Endodermal cell (in vitro differentiated cells): ENCODE measurements at places on chromosomes 11 and 22. TPM values are rescaled to one million over a fixed set of nuclear protein-coding genes. Genes with fewer than 3 reads are reported as not detected.
A peak's percentile ranks its signal among the peaks of the same experiment; 100 is the strongest.

- no peak for DNase-seq
These were observed 5.1 kb upstream of the ARL2 start for GRCh38 chr11:65008873-65009272.

The MEI1 gene
- total RNA-seq, result 1.1 and 1.5 TPM in 2 replicates

GRCh38 chr11:57483562-57483918 lies 23.2 kb downstream of the RTN4RL2 start:
- no peak overlapping the region for H3K27ac ChIP-seq
- H3K27me3 ChIP-seq, result peaks cover 55% of the 10 kb centered on the region
- H3K4me3 ChIP-seq, result peak overlapping the region; percentile 70
- DNase-seq, result no peak
- no peaks in the 10 kb centered on the region for H3K36me3 ChIP-seq
- H3K4me1 ChIP-seq, result peaks cover 4% of the 10 kb centered on the region

- peak overlapping the region; percentile 87 for H3K27ac ChIP-seq
- H3K27me3 ChIP-seq, result no peaks in the 10 kb centered on the region
- H3K4me1 ChIP-seq, result no peaks in the 10 kb centered on the region
- H3K4me3 ChIP-seq, result no peak overlapping the region
- no peak for DNase-seq
- H3K36me3 ChIP-seq, result no peaks in the 10 kb centered on the region
These were observed 17.4 kb downstream of the ARVCF start for GRCh38 chr22:19998991-19999820.

The MUC6 gene
- total RNA-seq, result 0.40 to 0.56 TPM (median 0.44 TPM) in 3 replicates

DNA sequence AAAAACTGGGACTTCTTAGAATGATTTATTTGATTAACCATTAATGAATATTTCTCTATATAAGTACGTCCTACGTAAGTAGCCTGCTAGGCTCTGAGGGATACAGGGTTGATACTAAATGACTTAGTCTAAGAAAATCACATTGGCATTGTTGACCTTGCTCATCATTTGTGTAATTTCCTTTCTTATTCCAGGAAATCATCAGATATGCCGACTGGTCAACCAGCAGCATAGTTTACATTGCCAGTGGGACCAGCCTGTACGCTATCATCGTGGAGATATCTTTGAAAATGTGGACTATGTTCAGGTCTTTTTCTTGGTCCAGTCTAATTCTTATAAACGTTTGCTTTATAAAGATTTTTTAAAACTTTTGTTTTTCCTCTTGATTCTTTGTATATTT lies 42.5 kb downstream of the TTC17 start:
- no peaks in the 10 kb centered on the region for H3K4me1 ChIP-seq
- H3K36me3 ChIP-seq, result peaks cover 92% of the 10 kb centered on the region
- H3K4me3 ChIP-seq, result no peak overlapping the region
- no peak overlapping the region for H3K27ac ChIP-seq
- DNase-seq, result no peak

DNA sequence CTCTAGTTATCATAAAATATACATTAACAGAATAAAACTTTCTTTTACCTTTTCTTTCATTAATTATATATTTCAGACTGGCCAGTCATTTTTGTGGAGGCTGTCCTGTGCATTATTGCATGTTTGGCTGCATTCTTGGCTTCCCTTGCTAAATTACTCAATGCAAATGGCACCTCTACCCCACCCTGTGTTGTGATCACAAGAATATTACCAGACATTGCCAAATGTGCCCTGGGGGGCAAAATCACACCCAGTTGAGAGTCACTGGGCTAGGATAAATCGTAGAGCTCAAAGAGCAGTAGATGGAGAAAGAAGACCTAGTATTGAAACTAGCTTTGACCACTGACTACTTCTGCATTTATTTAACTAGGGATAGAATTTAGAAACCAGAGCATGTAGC lies 1257.8 kb upstream of the TENM4 start:
- no peak overlapping the region for H3K4me3 ChIP-seq
- H3K4me1 ChIP-seq, result no peaks in the 10 kb centered on the region
- DNase-seq, result no peak
- H3K36me3 ChIP-seq, result no peaks in the 10 kb centered on the region
- H3K27ac ChIP-seq, result no peak overlapping the region

- no peak overlapping the region for H3K4me3 ChIP-seq
- no peaks in the 10 kb centered on the region for H3K36me3 ChIP-seq
- DNase-seq, result no peak
- no peaks in the 10 kb centered on the region for H3K4me1 ChIP-seq
- H3K27me3 ChIP-seq, result no peaks in the 10 kb centered on the region
These were observed 684.4 kb downstream of the NTM start for GRCh38 chr11:132054822-132055221.

The OR51F2 gene
- not detected in 2 replicates for total RNA-seq

The NXPE4 gene
- total RNA-seq, result not detected in 2 replicates

DNA sequence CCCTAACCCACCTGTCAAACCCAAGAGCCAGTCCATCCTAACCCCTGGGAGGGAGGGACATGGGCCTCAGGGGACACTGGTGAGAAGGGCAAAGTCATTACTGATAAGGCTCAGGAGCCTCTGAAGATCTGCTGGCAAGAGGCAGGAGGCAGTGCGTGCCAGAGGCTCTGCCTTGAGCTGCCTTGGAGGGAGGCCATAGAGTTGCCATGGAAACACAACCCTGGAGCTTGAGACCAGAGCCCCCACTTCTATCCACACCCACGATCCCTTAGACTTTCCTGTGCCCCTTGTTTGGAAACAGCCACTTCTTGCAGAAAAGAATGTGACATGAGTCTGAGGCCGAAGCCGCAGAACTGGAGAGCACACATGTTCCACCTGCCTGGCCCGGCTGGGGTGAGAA lies 89.7 kb upstream of the CSNK2A3 start:
- no peak for DNase-seq
- no peak overlapping the region for H3K27ac ChIP-seq
- no peaks in the 10 kb centered on the region for H3K4me1 ChIP-seq
- no peaks in the 10 kb centered on the region for H3K36me3 ChIP-seq
- H3K4me3 ChIP-seq, result no peak overlapping the region

The C22orf42 gene
- 0.18 and 0.20 TPM in 2 replicates for total RNA-seq

DNA sequence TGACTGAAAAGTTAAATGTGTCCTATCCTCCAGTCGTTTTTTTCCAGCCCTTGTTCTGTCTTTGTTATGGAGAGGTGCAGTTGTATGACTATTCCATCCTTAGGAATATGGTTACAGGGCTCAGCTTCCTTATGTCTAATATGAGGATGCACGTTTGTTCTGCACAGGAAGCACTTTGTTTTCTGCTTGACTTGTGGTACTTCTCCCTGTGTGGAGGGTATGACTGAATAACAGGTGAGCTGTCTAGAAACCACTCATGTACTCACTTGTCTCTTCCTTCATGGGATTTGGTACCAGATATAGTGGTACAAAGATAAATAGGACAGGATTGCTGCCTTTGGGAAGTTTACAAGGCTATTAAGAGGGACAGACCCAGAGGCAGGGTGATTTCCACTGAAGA lies 17.4 kb downstream of the CABIN1 start:
- H3K27ac ChIP-seq, result no peak overlapping the region
- no peaks in the 10 kb centered on the region for H3K27me3 ChIP-seq
- no peak overlapping the region for H3K4me3 ChIP-seq
- no peaks in the 10 kb centered on the region for H3K36me3 ChIP-seq
- no peaks in the 10 kb centered on the region for H3K4me1 ChIP-seq

- no peak overlapping the region for H3K27ac ChIP-seq
- peak; percentile 38 for DNase-seq
- peaks cover 80% of the 10 kb centered on the region for H3K36me3 ChIP-seq
These were observed 6.2 kb downstream of the TSKU start for GRCh38 chr11:76789443-76789719.

The CDC42EP1 gene
- total RNA-seq, result 41.1 and 45.0 TPM in 2 replicates

The MYOD1 gene
- 0.52 TPM in 1 of 3 replicates, not detected in the others for total RNA-seq

DNA sequence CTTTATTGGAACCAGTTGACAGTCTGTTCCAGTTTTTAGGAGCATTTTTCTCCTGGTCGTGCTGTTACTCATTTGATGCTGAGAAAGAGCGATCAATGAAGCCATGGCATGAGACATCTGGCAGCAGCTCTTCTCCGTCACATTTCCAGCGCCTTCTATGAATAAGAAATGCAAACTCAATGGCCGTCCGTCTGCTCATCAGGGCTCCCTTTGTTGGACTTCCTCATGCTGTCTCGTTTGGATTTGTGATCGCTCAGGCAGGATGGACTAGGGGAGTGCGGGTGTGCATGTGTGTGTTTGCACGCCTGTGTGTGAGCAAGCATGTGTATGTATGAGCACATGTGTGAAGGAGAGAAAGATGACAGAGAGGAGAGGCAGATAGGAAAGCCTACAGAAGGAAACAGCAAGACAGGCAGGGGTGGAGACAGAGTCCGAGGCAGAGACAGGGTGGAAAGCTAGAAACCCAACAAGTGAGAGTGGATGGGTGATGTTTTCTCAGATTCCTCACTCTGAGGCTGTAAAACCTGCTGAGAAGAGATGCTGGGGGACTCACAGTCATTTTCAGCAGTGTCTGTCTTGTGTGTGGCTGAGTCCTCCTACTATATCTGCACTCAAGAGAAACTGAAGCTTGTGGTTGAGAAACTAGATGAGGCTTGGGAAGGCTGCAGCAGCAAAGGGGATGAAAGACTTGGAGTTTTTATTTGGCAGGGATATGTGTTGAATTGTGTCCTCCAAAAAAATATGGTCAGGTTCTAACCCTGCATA lies 56.0 kb upstream of the CLMP start:
- H3K4me3 ChIP-seq, result no peak overlapping the region
- no peaks in the 10 kb centered on the region for H3K4me1 ChIP-seq
- H3K27me3 ChIP-seq, result no peaks in the 10 kb centered on the region
- H3K27ac ChIP-seq, result peak overlapping the region; percentile 63
- no peak for DNase-seq
- no peaks in the 10 kb centered on the region for H3K36me3 ChIP-seq

DNA sequence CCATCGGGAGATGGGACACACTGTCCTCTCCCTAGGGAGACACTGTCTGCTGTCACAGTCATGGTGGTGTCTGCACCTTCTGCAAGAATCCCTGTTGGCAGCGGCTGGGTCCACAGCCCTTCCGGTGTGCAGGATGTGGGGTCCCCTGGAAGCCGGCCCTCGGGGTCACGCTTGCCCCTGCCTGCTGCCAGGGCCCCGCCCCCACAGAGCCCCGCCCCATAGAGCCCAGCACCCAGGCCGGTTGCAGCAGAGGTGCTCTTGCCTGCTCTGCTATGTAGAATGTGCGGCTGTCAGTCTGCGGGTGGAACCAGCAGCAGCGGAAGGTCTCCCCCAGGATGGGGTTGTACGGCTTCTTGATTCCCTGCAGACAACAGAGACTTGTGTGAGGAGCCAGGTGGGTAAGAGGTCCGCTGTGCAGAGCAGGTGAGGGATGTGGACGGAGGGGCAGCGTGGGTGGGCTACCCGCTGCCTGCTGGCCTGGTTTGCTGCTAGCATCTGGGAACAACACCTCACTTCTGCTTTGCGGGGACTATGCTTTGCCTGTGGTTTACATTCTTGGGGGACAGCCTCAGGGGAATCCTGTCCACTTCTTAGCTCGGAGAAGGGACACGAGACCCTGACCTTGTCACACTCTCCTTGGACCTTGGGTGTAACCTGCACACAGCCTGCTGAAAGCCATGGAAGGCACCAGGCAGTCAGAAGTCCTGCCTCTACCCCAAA lies 44.9 kb upstream of the CARS1 start:
- no peaks in the 10 kb centered on the region for H3K36me3 ChIP-seq
- no peak overlapping the region for H3K27ac ChIP-seq
- H3K27me3 ChIP-seq, result no peaks in the 10 kb centered on the region

DNA sequence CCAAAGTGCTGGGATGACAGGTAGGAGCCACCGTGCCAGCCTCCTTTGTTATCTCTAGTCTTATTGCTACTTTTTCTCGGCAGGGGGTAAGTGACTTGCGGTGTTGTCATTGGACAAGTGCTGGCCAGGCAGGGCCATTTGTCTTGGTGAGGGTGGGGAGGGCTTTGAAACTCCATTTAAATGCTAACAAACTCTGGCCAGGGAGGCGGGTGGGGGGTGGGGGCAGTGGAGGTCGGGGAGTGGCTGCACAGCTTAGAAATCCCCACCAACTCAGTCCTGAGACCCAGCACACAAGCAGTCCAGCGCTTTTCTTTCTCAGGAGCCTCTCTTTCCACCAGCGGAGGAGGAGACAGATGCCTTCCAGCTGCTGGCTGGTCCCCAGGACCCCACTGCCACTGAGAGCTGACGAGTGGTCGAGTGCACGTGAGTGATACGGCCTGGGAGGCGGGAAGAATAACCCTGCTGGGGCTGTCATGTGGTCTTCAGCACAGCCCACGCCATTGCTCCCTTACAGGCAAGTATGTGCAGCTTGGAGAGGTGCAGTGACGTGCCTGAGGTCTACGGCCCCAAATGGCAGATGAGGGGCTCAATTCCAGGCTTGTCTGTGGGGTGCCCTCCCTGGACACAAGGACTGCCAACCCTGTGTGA lies 24.2 kb upstream of the OSBPL5 start:
- H3K4me1 ChIP-seq, result no peaks in the 10 kb centered on the region
- peaks cover 4% of the 10 kb centered on the region for H3K27me3 ChIP-seq
- H3K36me3 ChIP-seq, result no peaks in the 10 kb centered on the region
- peak; percentile 83 for DNase-seq

The OR8D4 gene
- not detected in 3 replicates for total RNA-seq

DNA sequence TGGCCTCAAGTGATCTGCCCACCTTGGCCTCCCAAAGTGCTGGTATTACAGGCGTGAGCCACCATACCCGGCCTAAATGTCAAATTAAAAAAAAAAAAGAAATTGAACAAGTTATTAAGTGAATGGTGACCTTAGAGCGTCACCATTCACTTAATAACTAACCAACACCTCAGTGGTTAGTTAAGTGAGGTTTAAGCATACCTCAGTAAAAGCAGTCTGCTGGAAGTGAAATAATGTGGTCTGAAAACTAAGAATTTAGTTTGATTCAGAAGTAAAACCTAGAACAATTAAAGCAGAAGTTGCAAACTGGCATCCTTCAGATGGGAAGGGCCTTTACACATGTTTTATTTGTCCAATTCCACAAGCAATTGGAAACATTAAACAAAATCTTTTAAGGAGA lies 71.5 kb downstream of the FCHSD2 start:
- no peaks in the 10 kb centered on the region for H3K27me3 ChIP-seq
- no peak for DNase-seq
- H3K4me3 ChIP-seq, result no peak overlapping the region
- no peaks in the 10 kb centered on the region for H3K4me1 ChIP-seq
- H3K27ac ChIP-seq, result no peak overlapping the region
- no peaks in the 10 kb centered on the region for H3K36me3 ChIP-seq

- H3K4me3 ChIP-seq, result no peak overlapping the region
- peaks cover 33% of the 10 kb centered on the region for H3K36me3 ChIP-seq
- peaks cover 4% of the 10 kb centered on the region for H3K4me1 ChIP-seq
- H3K27ac ChIP-seq, result peak overlapping the region; percentile 77
- peak; percentile 58 for DNase-seq
These were observed 25.0 kb downstream of the ARHGAP1 start for GRCh38 chr11:46675288-46675851.
